ENCODE measurements at places on chromosomes 6 and 20.

GRCh38 chr20:46557231-46557956 lies 6.9 kb upstream of the OCSTAMP start:
- no peak for DNase-seq

DNA sequence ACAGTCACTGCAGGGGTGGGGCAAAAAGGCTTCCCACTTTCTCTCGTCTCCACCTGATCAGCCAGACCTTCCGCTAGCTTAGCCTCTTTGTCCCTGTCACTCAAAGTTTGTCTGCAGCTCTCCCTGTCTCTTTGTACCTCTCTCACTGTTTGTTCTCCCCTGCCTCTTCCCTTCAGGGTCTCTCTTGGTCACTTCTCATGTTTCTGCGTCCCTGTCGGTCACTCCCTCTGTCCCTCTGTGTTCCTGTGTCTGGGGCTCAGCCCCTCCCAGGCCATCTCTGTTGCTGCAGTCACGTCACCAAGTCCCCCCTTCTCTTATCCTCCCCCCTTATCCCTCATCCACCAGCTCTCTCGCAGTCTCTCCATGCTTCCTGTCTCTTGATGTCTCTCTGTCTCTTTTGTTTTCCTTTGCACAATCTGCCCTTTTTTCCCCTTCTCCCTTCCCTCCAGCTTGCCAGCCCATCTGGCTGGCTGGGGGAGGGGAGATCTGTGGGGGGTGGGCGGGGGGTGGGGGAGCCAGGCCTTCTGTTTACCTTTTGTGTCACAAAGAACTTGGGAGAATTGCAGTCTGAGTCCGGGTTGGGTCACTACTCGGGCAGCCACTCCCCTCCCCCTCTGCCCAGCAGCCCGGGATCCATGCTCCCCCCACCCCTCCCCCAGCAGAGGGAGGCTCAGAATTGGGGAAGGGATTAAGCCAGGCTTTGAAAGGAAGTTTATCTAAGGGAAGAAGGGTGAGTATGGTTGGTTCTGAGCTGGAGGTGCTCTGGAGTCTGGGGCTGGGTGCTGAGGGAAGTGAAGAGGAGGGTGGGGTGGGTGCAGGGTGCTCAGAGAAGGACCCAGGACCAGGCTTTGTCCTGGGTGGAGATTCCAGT lies 32.3 kb downstream of the FOXP4 start:
- DNase-seq, result no peak

DNA sequence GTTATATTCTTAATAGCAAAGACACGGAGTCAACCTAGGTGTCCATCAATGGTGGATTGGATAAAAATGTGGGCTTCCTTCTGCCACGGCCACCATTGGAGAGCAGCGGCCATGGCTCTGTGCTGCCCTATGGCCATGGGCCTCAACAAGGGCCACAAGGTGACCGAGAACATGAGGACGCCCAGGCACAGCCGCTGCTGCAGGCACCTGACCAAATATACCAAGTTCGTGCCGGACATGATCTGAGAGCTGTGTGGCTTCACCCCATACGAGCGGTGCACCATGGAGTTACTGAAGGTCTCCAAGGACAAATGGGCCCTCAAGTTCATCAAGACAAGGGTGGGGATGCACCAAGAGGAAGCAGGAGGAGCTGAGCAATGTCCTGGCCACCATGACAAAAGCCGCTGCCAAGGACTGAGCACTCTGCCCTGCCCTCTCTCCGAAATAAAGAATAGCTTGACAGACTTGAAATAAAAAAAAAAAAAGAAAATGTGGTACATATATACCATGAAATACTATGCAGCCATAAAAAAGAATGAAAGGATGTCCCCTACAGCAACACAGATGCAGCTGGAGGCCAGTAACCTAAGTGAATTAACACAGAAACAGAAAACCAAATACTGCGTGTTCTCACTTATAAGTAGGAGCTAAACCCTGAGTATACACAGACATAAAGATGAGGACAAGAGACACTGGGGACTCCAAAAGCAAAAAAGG lies 81.0 kb downstream of the FKBP5 start:
- DNase-seq, result no peak

- DNase-seq, result no peak
Observed at GRCh38 chr6:55776113-55776512, 99.3 kb downstream of the BMP5 start.

- no peak for DNase-seq
Observed at GRCh38 chr6:36694616-36695015, 3.0 kb upstream of the RAB44 start.

DNA sequence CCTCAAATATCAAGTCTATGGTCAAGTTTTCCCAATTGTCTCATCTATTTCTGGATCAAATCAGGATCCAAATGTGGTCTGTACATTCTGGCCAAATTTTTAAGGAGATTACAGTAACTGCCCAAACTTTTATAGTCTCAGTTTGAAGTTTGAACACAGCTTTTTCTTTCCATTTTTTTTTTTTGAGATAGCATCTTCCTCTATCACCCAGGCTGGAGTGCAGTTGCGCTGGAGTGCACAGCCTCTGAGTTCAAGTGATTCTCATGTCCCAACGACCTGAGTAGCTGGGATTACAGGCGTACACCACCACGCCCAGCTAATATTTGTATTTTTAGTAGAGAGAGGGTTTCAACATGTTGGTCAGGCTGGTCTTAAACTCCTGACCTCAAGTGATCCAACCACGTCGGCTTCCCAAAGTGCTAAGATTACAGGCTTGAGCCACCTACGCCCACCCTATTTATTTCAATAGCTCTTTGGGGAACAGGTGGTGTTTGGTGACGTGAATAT lies 84.9 kb upstream of the CARMIL1 start:
- no peak for DNase-seq

DNA sequence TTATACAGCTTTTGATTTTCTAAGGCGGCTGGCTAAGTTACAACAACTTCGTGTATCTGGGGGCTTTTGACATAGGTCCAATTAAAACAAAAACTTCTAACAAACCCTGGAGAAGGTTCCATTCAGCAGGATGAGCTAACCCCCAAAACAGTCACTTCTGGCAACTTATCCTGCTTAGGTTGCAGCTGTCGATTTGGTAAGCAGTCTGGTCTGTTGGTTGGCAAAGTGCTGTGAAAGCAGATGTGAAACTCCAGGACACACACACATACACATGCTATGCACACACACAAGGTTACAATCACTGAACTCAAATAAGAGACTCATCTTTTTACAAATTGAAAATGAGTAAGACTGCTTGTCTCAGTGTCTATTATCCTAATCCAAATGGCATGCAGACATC lies 119.0 kb upstream of the STMND1 start:
- no peak for DNase-seq

GRCh38 chr6:105967917-105968602 lies 118.1 kb upstream of the PRDM1 start:
- no peak for DNase-seq

- no peak for DNase-seq
Observed at GRCh38 chr6:111183702-111184517, 96.6 kb downstream of the SLC16A10 start.

- DNase-seq, result no peak
Observed at GRCh38 chr20:16107172-16107870, 465.9 kb downstream of the KIF16B start.

DNA sequence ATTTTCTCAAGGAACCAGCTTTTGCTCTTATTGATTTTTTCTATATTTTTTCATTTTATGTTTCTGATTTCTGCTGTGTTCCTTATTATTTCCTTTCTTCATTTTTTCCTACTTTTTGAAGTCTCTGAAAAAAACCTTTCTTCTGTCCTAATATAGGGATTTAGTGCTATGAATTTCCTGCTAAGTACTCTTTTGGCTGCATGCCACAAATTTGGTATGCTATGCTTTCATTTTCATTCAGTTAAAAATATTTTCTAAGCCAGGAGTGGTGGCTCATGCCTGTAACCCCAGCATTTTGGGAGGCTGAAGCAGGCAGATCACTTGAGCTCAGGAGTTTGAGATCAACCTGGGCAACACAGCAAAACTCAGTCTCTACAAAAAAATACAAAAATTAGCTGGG lies 30.6 kb downstream of the SIRPD start:
- DNase-seq, result no peak

DNA sequence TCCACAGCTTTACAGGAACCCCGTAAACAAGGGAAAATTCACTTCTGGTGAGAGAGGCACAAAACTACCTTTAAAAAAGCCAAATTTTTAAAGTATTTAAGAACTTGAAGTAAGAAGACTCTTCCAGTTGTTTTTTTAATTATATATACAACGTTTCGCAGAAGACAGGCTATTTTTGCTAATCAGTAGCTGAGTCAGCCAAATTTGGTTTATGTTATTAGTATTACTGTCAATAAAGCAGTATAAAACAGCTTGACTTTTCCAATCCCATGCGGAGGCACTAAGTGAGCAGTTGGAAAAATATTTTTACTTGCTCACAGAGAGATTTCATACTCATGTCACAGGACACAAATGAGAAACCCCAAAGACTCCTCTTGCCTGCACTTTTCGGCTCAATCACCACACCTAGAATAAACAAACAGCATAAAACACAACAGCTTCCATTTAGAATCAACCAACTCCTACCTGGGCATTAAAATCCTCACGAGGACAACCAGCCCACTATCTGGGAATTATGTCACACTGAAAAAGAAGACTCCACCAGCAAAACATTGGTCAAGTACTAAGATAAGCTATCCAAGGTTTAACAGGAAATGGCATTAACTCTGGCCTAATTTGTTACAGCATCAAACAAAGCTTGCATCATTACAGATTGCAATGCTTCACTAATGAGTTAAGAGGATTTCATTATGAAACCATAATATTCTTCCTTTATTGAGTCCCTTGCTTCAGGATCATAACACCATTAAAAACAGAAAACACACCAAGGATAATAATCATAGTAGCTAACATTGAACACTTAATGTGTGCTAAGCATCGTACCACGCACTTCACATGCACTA lies 26.3 kb downstream of the ELOVL5 start:
- no peak for DNase-seq

GRCh38 chr20:54642864-54643667 lies 167.7 kb downstream of the DOK5 start:
- no peak for DNase-seq

DNA sequence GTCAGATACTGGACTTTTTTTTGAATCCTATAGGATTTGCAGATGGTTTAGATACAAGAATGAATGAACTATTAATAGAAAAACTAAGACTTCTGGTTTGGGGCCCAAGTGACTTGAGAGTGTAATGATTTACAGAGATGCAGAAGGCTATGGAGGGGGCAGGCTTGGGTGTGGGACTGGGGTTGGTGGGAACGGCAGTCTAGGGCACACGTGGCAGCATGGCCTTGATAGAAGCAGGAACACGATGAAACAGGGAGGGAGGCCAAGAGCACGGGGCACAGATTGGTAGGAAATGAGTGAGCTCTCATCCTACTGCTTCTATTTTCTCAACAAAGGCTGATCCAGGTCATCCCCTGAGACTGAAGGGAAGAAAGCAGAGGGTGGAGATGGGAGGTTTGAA lies 3.4 kb upstream of the UST start:
- no peak for DNase-seq

GRCh38 chr20:62511915-62512610 lies 36.3 kb upstream of the GATA5 start:
- DNase-seq, result no peak

GRCh38 chr6:96138406-96138805 lies 122.6 kb downstream of the FUT9 start:
- no peak for DNase-seq

DNA sequence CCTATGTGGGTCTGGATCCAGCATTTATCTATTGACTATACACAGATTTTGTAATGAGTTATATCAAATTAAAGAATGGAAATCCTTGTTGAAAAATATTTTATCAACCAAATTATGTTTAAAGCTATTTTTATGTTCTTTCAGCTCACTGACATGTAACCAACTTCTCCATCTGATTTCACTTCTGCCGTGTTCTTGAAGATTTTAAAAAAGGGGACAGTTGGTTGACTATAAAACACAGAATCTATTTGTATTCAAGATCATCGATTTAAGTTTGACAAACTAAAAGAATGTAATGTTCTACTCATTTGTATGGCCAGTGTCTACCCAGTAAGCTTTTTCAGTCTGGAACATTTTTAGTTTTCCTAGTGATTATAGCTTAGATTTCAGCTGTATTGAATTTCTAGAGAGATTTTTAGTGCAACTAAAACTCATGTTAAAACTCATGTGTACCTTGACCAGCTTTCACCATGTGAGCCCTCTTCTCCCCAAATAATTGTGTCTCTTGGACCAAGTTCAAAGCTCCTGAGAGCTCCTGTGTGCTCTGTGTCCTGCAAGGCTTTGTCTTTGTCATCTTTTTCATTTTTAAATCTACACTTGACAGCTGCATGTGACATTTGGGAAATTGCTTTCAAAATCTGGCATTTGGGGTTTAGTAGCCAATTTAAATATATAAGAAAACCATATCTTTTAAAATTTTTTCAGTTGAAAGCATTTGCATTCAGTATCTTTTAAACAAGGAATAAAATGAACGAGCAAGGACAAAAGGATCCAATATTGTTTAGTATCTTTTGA lies 118.4 kb upstream of the TIAM2 start:
- no peak for DNase-seq

GRCh38 chr6:4637691-4638433 lies 138.3 kb upstream of the CDYL start:
- peak; percentile 67 for DNase-seq

- no peak for DNase-seq
Observed at GRCh38 chr6:87909849-87910248, 137.8 kb upstream of the SPACA1 start.

- DNase-seq, result no peak
Observed at GRCh38 chr6:150755524-150755923, 110.0 kb upstream of the MTHFD1L start.
